ENCODE measurements at places on chromosomes 1 and 21. TPM values are rescaled to one million over a fixed set of nuclear protein-coding genes. Genes with fewer than 3 reads are reported as not detected.

DNA sequence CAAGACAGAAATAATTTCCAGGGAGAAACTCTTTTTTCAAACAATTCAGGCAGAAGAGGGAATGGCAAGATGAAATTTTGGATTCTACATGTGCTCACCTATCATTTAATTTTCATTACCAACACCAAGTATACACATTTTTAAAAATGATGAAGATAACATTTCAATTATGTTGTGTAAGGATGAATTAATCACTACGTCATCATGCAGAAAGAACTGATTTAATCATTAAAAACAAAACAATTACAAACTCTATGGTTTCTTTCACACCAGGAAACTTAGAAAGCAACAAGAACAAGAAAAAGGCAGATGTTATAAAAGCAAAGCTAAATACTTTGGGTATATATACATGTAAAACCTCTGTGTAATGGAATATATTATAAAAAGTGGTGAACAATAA, 668.5 kb downstream of the NCAM2 start:
- H3K4me3 ChIP-seq: no peak overlapping the region
- no peak overlapping the region for H3K27ac ChIP-seq
- H3K36me3 ChIP-seq: no peaks in the 10 kb centered on the region
- H3K4me1 ChIP-seq: no peaks in the 10 kb centered on the region
- DNase-seq: no peak

GRCh38 chr1:225343618-225344017, 84.2 kb downstream of the LBR start:
- peaks cover 7% of the 10 kb centered on the region for H3K4me1 ChIP-seq
- H3K27me3 ChIP-seq: no peaks in the 10 kb centered on the region
- H3K27ac ChIP-seq: no peak overlapping the region
- no peaks in the 10 kb centered on the region for H3K36me3 ChIP-seq
- no peak overlapping the region for H3K4me3 ChIP-seq

DNA sequence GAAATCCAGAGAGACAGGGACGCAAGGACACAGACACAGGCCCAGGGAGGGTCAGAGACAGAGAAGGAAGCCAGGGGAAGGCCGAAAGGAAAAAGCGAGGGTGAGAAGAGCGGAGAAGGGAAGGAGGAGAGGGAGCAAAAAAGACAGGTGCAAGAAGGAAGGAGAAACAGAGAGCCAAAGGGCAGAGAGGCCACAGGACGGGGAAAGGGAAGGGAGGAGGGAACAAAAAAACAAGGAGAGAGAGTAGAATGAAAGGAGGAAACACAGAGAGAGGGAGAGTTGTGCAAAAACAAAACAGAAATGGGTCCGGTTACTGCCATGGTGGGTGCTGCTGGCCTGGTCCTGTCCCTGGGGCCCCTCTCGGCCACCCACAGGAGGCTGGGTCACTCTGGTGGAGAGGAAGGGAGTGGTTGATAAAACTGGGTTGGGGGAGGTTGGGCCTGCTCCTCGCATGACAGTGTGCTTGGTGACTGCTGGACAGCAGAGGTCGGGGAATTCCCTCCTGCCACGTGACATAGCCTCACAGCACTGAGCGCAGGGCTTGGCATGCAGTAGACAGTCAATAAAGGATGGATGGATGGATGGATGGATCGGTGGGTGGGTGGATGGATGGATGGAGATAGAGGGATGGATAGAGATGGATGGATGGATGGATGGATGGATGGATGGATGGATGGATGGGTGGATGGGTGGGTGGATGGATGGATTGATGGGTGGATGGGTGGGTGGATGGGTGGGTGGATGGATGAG, 64.8 kb downstream of the RAP1GAP start:
- H3K4me3 ChIP-seq: no peak overlapping the region
- no peak for DNase-seq
- no peaks in the 10 kb centered on the region for H3K36me3 ChIP-seq
- peaks cover 3% of the 10 kb centered on the region for H3K27me3 ChIP-seq

DNA sequence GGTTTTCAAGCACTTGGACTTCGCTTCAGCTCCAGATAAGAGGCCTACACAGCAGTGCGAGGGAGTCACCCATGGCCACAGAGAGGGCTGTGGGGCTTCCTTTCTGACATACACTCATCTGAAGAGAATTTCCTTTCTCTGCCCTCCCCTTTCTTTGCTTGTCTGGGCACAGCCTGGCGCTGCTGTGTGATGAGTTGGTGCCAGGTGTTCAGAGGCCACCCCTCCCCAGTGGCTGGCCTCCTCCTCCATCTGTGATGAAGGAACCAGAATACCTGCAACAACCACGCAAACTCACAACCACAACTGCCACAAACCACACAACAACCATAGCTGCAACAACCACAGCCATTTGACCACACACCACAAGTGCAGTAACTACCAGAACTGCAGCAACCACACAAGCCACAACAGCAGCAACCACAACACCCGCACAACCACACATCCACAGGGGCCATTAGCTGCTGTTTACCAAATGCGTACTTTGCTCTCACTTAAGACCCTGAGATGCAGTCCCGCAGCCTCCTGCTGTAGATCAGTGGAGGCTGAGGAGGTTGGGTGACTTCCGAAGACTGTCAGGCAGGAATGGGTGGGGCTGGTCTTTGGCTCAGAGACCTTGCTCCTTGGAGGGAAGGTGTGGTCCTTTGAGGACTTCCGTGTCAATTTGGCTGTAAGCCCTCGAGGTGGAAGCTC, 71.1 kb downstream of the IER5 start:
- DNase-seq: peak; percentile 94
- peaks cover 22% of the 10 kb centered on the region for H3K4me1 ChIP-seq
- no peak overlapping the region for H3K4me3 ChIP-seq
- H3K27ac ChIP-seq: peak overlapping the region; percentile 98
- H3K27me3 ChIP-seq: no peaks in the 10 kb centered on the region
- H3K36me3 ChIP-seq: no peaks in the 10 kb centered on the region

- no peak for DNase-seq
- no peaks in the 10 kb centered on the region for H3K36me3 ChIP-seq
- H3K4me1 ChIP-seq: peaks cover 20% of the 10 kb centered on the region
- H3K27me3 ChIP-seq: peaks cover 5% of the 10 kb centered on the region
- no peak overlapping the region for H3K27ac ChIP-seq
Measured at GRCh38 chr1:110481968-110482623, 31.1 kb downstream of the PROK1 start.

DNA sequence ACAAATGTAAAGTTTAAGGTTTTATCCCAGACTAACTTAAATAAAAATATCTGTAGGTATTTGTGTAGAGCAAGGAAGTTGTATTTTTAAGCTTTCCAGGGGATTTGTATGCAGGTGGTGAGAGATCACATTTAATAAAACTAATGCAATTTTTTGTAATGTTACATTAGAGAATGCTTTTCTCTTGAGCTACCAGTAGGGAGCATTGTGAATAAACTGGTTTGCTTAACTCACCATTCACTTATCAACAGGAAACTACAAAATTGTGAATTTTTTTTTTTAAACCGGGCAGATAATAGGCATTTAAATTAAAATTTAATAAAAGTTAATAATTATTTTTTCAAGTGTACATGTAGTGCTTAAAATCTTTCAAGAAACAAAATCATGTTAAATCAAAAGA, 78.6 kb downstream of the IVNS1ABP start:
- no peaks in the 10 kb centered on the region for H3K4me1 ChIP-seq
- H3K36me3 ChIP-seq: no peaks in the 10 kb centered on the region
- DNase-seq: no peak
- no peak overlapping the region for H3K4me3 ChIP-seq
- H3K27ac ChIP-seq: no peak overlapping the region
- H3K27me3 ChIP-seq: no peaks in the 10 kb centered on the region

- H3K4me3 ChIP-seq: no peak overlapping the region
- no peaks in the 10 kb centered on the region for H3K36me3 ChIP-seq
- peak overlapping the region; percentile 84 for H3K27ac ChIP-seq
- no peak for DNase-seq
Measured at GRCh38 chr1:209363112-209363511, 220.4 kb upstream of the CAMK1G start.

GRCh38 chr1:45016767-45017166, 4.7 kb downstream of the UROD start:
- H3K36me3 ChIP-seq: peaks cover 11% of the 10 kb centered on the region
- no peak overlapping the region for H3K27ac ChIP-seq
- no peak for DNase-seq
- no peak overlapping the region for H3K4me3 ChIP-seq

DNA sequence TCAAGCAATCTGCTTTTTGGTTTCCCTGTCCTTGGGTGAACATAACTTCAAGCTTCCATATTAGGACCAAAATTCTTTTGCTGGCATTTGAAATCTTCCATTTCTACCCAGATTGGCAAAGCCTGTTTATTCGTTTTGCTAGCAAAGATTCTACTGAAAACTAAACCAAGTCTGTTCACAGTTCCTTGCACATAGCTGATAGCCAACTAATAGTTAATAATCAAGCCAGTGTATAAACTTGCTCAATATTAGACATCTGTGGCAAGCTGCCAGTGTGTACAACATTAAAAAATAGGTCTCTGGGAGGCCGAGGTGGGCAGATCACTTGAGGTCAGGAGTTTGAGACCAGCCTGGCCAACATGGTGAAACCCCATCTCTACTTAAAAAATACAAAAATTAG, 6.3 kb downstream of the APP start:
- no peak overlapping the region for H3K27ac ChIP-seq

DNA sequence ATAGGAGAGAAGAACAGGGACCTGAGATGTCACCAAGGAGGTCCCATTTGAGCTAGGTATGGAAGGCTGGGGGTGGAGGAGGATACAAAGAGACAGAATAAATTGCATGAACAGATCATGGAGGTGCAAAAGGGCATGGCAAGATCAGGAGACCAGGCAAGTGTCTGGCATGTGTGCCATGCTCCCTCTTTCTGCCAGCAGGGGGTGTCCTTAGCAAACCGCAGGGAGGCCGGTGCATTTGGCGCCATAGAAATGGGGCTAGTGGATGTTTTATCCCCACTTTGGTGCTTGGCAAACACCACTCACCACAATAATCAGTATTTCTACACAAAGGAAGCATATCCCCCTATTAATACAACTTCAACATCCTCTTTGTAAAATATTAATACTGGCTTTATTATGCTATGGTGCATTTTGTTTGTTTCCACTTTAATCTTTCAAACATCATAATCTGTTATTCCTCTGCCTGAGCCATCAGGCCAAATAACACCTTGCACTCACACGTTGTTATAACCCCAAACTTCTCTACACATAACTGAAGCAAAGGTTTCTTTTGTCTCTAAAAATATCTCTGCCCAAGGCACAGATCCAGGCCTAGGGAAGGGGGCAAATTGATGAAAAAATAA, 25.9 kb downstream of the S100A6 start:
- no peaks in the 10 kb centered on the region for H3K36me3 ChIP-seq
- DNase-seq: no peak
- H3K27ac ChIP-seq: no peak overlapping the region
- no peaks in the 10 kb centered on the region for H3K27me3 ChIP-seq

DNA sequence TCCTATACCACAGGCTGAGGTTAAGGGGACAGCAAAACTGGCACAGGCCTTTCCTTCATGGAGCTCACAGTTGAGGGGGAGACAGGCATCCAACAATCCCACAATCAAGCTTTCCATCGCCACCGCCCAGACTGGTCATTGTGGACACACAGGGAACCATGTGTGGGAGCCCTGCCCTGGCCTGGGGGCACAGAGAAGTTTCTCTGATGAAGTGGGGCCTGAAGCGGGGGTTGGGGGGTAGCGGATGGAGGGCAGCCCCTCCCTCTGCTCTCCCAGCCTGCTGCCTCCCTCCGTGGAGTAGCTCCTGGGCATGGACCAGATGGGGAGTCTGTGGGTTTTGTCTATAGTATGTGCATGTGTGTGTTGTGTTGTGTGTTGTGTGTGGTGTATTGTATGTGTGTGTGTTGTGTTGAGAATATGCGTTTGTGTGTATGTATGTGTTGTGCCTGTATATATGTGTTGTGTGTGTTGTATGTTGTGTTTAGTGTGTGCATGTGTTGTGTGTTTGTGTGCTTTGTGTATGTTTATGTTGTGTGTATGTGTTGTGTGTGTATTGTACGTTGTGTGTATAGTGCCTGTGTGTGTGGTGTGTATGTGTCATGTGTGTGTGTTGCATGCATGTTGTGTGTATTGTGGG, 14.4 kb upstream of the LDLRAP1 start:
- DNase-seq: no peak
- H3K27me3 ChIP-seq: peaks cover 12% of the 10 kb centered on the region
- no peak overlapping the region for H3K4me3 ChIP-seq
- no peak overlapping the region for H3K27ac ChIP-seq
- H3K4me1 ChIP-seq: peaks cover 15% of the 10 kb centered on the region

DNA sequence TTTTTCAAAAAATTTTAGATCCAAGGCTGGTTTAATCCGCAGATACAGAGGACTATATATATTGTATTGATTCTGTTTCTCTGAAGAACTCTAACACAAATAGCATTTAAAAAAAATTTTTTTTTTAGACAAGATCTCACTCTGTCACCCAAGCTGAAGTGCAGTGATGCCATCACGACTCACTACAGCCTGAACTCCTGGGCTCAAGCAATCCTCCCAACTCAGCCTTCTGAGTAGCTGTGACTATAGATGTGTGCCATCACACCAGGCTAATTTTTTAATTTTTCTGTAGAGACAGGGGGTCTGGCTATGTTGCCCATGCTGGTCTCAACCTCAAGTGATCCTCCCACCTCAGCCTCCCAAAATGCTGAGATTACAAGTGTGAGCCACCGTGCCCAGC, 3.0 kb downstream of the ANKRD45 start:
- no peak overlapping the region for H3K4me3 ChIP-seq
- H3K36me3 ChIP-seq: no peaks in the 10 kb centered on the region
- no peak overlapping the region for H3K27ac ChIP-seq
- no peaks in the 10 kb centered on the region for H3K27me3 ChIP-seq

- H3K4me1 ChIP-seq: no peaks in the 10 kb centered on the region
- DNase-seq: no peak
- peaks cover 9% of the 10 kb centered on the region for H3K36me3 ChIP-seq
- H3K27ac ChIP-seq: no peak overlapping the region
Measured at GRCh38 chr1:6538956-6539355, 15.4 kb downstream of the NOL9 start.

The GBP1 gene
- polyA plus RNA-seq: 22.7 TPM

The HMGCS2 gene
- 0.05 TPM for polyA plus RNA-seq

The ICOSLG gene
- 2.2 TPM for polyA plus RNA-seq

The XPR1 gene
- polyA plus RNA-seq: 22.7 TPM

The AADACL3 gene
- polyA plus RNA-seq: not detected

The SLAMF7 gene
- 31.0 TPM for polyA plus RNA-seq

The MTMR11 gene
- polyA plus RNA-seq: 15.6 TPM

The PACC1 gene
- polyA plus RNA-seq: 12.7 TPM

The TPTE gene
- not detected for polyA plus RNA-seq

The ZSCAN20 gene
- polyA plus RNA-seq: 3.1 TPM

The CACNA1S gene
- not detected for polyA plus RNA-seq

Measured in keratinocyte (primary cell).